NCI-H82 (cell line): ENCODE measurements at places on chromosomes 16 and 17.

DNA sequence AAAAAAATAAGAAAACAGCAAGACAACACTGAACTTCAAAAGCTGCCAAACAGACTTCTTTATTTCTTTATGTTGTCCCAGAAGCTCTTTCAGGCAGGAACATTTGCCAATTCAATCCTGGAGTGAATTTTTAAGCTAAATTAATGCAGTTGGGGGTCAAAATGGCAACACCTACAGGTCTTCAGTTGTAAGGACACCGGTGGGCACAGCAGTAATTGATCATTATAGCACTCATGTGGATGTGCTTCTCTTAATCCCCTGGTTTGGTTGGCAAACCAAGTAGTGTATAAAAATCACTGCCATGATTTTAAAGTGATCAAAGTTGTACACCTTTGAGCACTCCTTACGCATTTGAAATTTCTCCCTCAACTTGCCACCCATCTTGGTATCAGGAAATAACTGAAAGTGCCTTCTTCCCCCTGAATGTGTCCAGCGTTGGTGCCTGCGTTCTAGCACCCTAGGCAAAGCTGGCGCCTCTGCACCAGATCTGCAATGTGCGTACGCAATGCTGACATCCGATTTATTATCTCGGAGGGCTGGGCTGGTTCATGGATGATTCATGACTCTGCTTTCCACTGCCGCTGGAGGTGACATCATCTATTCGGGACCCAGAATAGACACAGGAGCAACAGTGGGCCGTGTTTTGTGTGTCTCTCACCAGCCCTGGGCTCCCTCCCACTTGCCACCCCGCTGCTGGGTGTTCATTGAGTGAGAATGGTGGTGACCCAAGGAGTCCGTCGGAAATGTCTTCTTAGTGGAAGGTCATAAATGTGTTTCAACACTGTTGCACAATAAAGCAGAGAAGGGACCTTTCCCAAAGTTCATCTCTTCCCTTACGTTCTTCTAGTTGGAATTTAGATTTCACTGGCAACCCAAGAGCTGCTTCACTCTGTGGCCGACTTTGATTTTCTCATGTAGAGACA lies 203.4 kb downstream of the CCDC182 start:
- no peak for DNase-seq

DNA sequence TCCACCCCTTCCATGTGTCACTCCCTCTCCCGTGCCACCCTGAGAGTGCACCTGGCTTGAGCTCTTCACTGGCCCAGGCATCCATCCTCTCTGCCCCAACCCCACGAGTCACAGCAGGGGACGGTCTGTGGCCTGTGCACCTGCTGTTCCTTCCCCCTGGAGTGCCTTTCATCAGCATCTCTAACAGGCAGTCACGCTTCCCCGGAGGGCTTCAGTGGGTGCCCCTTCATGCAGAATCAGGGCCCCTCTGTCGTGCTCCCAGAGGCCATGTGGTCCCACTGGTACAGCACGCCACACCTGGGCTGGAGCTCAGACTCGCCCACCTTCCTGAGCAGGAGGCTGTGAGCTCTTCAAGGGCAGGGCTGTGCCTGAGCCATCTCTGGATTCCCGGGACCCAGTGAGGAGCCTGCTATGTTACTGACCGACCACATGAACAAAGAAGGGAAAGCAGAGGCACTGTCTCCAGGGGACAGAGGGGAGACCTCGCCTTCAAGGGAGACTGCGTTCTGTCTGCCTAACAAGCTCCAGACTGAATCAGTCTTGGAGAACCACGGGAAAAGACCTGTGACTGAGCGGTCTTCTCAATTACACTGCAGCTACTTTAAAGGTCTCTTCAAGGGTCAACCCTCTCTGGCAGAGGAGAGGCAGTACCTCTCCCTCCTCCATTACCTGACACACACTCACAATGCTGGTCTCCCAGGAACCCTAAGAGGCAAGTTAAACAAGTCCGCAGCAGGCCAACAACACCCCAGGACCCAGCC lies 78.8 kb upstream of the DOC2B start:
- DNase-seq = no peak

GRCh38 chr17:33814852-33815251 lies 440.2 kb upstream of the CCL2 start:
- DNase-seq = no peak

DNA sequence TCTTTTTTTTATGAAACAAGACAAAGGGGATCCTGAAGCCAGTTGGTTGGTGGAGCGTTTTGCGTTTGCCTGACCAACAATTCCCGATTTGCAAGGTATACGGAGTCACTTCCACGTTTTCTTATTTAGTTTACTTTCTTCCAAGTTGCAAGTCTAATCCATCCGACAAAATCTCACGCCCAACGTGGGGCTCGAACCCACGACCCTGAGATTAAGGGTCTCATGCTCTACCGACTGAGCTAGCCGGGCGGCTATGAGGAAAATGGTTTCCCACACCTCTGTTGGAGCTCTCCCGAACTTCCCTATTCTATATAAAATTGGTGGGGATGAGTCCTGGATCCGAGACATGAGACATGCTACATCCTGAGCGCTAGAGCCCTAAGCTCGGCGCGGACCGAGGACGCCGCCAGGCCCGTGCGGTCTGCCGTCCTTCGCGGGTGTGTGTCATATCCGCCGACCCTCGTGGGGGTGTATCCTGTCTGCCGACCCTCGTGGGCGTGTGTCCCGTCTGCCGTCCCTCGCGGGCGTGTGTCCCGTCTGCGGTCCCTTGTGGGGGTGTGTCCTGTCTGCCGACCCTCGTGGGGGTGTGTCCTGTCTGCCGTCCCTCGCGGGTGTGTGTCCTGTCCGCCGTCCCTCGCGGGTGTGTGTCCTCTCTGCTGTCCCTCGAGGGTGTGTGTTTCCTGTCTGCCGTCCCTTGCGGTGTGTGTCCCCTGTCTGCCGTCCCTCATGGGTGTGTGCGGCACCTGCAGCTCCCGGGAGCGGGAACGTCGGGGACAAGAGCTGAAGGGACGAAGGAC lies 22.6 kb downstream of the ZNF213 start:
- DNase-seq = peak; percentile 95

- DNase-seq = no peak
These were observed 23.7 kb downstream of the ZCCHC14 start for GRCh38 chr16:87469169-87469568.

DNA sequence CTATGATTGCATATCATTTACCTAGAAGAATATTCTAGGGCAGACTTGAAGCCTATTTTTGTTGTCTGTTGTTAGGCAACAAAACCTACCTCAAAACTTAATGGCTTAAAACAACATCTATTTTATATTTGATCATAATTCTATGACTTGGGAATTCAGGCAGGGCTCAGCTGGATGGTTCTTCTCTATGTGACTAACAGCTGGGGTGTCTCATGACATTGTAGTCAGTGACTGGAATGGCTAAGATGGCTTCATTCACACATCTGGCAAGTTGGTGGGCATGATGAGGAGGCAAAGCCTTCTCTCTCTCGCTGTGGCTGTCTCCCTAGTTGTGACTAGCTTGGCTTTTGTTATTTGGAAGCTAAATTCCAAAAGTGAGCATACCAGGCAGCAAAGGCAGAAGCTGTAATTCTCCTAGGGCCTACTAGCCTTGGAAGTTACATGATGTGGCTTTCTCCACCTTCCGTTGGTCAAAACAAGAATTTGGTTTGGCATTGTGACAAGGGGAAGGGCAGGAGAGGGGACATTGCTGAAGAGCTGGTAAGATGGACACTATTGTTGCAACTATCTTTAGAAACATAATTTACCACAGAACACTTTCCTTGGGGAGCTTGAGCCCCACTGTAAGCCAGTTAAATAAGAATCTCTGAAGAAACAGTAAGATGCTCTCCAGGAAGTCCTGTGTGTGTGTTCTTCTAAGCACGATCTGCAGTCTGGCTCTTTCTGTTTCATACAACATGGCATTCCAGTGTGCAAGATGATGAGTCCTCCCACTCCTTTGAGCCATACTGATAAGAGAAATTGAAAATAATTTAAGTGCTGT lies 39.4 kb downstream of the ZNRF1 start:
- no peak for DNase-seq

- DNase-seq = no peak
These were observed 3.1 kb downstream of the PPP1R1B start for GRCh38 chr17:39629898-39630297.

DNA sequence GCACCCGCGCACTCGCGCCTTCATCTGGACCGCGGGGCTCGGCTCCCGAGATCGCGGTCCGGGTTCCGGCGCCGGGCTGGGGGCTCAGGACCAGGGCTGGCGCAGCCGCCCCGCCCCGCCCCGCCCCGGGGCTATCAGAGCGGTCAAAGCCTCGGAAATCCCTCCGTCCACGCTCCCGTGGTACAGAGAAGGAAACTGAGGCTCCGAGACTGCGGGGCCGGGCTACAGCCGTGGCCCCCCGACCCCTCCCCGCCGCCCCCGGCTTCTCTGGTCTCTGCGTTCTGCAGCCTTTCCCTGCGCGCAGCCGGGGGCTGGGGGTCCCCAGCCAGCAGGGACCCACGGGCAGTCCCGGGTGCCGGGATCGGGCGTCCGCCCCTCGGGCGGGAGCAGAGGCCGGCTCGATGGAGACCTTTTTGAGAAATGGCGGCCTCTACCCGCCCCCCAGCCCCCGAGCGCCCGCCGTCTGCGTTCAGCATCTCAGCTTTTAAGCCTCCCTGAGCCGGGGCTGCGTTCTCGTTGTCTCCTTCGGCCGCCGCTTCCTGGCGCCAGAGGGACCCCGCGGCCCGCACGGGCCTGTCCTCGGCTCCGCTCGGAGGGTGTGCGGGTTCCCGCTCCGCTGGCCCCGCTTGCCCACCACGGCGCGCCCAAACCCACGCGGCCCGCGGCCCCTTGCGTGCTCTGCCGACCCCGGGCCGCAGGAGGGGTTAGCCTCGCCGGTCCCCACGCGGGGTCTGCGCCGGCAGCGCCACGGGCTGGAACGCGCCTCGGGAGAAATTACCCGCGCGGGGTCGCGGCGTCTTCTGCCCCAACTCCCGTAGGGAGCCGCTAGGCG lies 1.5 kb upstream of the NPTX1 start:
- DNase-seq = peak; percentile 94

DNA sequence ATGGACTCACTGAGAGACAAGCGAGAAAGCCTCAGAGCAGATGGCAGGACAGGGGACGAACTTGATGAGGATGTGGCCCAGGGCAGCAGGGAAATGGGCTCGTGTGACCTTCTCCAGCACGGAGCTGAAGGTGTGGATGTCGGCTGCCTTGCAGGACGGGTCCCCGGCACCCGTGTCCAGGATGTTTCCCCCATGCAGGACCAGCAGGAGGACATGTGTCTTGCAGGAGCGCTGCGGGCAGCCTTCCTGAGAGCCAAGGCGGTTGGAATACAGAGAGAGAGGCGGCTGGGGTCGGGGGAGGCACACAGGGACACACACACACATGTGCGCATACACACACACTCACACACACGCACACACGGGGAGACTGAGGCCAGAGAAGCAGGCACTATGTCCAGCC lies 39.3 kb downstream of the PIMREG start:
- DNase-seq = no peak

- DNase-seq = peak; percentile 61
These were observed 11.7 kb downstream of the ZFHX3 start for GRCh38 chr16:73036074-73036826.

DNA sequence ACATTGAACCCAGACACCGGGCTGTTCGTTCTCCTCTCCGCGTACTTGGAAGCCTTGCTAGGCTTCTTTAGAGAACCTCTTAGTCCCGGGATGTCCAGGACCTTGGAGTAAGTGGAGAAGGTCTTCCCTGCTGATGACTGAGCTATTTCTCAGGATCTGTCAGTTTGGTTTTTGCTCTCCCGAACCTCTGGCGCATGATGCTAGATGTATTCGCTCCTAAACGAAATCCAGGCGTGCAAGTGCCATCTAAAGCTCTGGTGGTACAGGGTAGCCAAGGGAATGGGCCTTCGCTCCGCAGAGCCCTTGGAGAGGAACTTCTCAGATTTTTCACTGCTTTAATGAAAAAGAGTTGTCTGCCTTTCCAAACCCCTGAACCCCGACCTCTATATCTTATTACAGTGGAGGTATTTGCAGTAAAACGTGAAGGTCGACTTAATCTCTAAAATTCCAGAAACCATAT lies 547 bp downstream of the VMP1 start:
- peak; percentile 54 for DNase-seq

DNA sequence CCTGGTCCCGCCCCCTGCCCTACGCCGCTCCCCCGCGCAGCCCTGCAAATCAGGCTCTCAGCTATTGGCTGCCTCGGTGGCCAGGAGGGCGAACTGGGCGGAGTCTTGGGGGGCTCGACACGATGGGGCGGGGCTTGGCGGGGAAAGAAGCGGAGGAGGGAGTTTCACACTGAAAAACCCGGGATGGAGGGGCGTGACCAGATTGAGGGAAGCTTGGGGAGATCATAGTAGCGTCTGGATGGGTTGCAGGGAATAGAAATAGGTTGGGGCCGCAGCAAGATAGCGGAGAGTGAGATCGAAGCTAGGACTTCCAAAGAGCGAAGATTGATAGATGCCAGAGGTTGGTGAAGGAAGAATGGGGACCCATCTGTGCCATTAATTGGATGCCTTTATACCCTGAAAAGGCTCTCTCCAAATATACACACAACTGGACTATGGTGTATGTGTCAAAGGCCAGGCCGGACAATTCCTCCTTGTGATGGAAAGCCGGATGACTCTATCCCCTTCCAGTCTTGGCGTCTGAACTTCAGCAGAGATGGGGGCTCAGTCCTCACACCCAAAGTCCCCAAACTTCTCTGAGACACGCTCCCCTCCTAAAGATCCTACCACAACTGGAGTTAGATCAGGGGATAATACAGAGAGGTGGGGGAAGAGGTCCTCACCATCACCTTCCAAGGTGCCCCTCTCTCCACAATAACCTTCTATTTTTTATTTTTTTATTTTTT lies 376 bp upstream of the STAC2 start:
- peak; percentile 98 for DNase-seq

- DNase-seq = no peak
These were observed 20.9 kb downstream of the SPACA3 start for GRCh38 chr17:33012522-33013033.

GRCh38 chr16:61812251-61812650 lies 224.0 kb downstream of the CDH8 start:
- no peak for DNase-seq

DNA sequence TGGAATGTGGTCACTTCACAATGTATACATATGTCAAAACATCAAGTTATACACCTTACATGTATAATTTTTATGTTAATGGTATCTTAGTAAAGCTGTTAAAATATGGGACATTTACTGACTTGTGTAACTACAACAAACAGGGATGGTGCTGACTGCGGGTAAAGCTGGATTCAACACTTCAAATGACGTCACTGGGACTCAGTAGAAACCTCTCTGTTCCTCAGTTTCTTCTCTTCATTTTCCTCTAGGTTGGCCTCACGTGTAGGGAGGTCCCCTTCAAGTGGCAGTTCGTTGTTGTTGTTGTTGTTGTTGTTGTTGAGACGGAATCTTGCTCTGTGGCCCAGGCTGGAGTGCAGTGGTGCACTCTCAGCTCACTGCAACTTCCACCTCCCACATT lies 182.9 kb downstream of the RBFOX1 start:
- no peak for DNase-seq
